ENCODE measurements at places on chromosomes 12 and 14. TPM values are rescaled to one million over a fixed set of nuclear protein-coding genes. Genes with fewer than 3 reads are reported as not detected.

- no peak overlapping the region for H3K27ac ChIP-seq
- no peak for DNase-seq
- H3K4me3 ChIP-seq, result no peak overlapping the region
- H3K36me3 ChIP-seq, result no peaks in the 10 kb centered on the region
Measured at GRCh38 chr14:86723254-86723624, 1193.3 kb downstream of the FLRT2 start.

The POTEG gene
- 0.12 TPM for total RNA-seq

The KRT80 gene
- total RNA-seq, result 30.1 TPM

GRCh38 chr12:130204541-130204953 lies 42.3 kb downstream of the FZD10 start:
- H3K4me1 ChIP-seq, result no peaks in the 10 kb centered on the region
- peaks cover 20% of the 10 kb centered on the region for H3K27me3 ChIP-seq
- no peak for DNase-seq
- H3K36me3 ChIP-seq, result no peaks in the 10 kb centered on the region

- peak overlapping the region; percentile 26 for H3K27ac ChIP-seq
- H3K36me3 ChIP-seq, result peaks cover 6% of the 10 kb centered on the region
- H3K4me1 ChIP-seq, result peaks cover 26% of the 10 kb centered on the region
- no peak for DNase-seq
- H3K27me3 ChIP-seq, result no peaks in the 10 kb centered on the region
Measured at GRCh38 chr12:121888083-121888477, 510 bp upstream of the PSMD9 start.

The TESPA1 gene
- total RNA-seq, result not detected

- DNase-seq, result peak; percentile 79
- no peaks in the 10 kb centered on the region for H3K4me1 ChIP-seq
Measured at GRCh38 chr12:69779928-69780327, 41.3 kb downstream of the RAB3IP start.

GRCh38 chr12:64931321-64931720 lies 106.9 kb downstream of the TBC1D30 start:
- DNase-seq, result no peak
- no peaks in the 10 kb centered on the region for H3K36me3 ChIP-seq
- no peaks in the 10 kb centered on the region for H3K4me1 ChIP-seq
- no peak overlapping the region for H3K27ac ChIP-seq

DNA sequence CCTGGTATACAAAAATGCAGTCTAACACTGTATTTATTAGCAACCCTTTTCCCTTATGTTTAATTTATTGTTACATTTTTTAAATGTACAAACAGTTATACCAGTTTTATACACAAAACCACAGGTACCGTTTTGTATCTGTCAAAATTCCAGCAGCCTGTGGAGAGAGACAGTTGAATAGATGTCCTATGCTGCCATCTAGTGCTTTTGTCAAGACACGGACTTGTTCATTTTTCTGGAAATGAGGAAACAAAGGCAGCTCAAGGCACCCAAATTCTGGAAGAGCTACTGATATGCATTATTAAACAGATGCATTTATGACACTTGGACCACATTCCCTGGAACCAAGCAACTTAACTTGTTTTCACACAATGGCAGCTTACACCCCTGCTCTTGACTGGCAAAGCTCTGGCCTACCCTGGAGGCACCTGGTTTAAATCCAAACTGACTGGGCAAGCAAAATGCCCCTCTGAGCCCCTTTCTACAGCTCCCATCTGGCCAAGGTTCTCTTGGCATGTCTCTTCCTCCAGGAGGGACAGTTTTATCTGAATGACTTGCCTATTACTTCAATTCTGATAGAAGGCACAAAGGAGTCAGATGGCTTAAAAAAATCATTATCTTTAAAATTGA lies 286.9 kb upstream of the PRKD1 start:
- H3K27me3 ChIP-seq, result no peaks in the 10 kb centered on the region
- no peak overlapping the region for H3K27ac ChIP-seq
- no peak overlapping the region for H3K4me3 ChIP-seq
- H3K36me3 ChIP-seq, result no peaks in the 10 kb centered on the region

DNA sequence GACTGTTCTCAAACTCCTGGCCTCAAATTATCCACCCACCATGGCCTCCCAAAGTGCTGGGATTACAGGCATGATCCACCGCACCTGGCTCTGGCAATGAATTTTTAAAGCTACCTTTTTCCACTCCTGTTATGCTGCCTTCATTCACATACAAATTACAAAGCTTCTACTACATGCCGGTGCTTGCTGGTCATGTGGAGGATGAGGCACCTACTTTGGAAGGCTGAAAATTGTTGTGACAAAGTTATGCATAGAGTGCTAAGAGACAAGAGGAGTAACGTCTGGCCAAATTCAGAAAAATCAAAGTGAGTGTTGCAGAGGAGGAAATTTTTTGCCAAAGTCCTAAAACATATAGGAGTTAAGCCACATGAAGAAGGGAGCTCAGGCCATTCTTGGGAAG lies 191.7 kb upstream of the PPFIA2 start:
- H3K4me1 ChIP-seq, result no peaks in the 10 kb centered on the region
- DNase-seq, result no peak
- no peak overlapping the region for H3K4me3 ChIP-seq
- no peaks in the 10 kb centered on the region for H3K36me3 ChIP-seq

GRCh38 chr12:6852651-6853354 lies 853 bp downstream of the USP5 start:
- peak overlapping the region; percentile 86 for H3K4me3 ChIP-seq
- peak overlapping the region; percentile 52 for H3K27ac ChIP-seq
- peaks cover 23% of the 10 kb centered on the region for H3K4me1 ChIP-seq
- H3K27me3 ChIP-seq, result no peaks in the 10 kb centered on the region
- peaks cover 28% of the 10 kb centered on the region for H3K36me3 ChIP-seq

The KCNA1 gene
- not detected for total RNA-seq

DNA sequence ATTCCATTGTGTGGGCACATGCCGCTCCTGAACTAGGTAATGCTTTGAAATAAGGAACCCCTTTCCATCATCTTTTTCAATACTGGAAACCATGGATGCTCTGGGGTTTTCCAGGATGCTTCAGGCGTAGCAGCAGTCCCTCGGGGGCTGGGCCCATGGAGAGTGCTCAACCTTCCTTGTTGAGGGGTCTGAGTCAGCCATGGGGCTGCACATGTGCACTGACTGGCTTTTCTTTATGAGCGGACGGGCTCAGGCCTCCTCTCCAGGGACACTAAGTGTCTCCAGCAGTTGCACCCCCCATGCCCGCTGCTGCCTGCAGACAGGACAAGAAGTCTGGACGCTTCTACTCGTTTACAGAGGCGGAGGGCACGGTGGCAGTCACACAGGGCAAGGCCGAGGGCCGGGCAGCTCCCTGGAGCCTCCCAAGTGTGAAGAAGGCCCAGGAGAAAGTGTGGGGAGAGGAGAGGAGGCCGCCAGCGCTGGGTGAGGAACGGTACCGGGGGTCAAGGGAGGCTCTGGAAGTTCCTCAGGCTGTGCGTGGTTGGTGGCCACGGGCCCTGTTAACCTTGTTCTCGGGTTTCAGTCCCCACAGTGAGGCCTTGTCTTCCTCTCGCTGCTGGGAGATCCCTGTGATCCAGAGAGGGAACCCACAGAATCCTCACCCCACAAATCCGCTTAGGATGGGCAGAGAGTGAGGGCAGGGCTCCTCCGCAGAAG lies 51.2 kb downstream of the TEAD4 start:
- H3K4me1 ChIP-seq, result no peaks in the 10 kb centered on the region
- H3K27me3 ChIP-seq, result no peaks in the 10 kb centered on the region
- no peak for DNase-seq
- 0 out of 2 replicates have a peak, but pooled peaks cover 3% of the 10 kb centered on the region for H3K36me3 ChIP-seq
- no peak overlapping the region for H3K4me3 ChIP-seq

The RPS6KL1 gene
- 17.9 TPM for total RNA-seq

The CYP46A1 gene
- 0.52 TPM for total RNA-seq

DNA sequence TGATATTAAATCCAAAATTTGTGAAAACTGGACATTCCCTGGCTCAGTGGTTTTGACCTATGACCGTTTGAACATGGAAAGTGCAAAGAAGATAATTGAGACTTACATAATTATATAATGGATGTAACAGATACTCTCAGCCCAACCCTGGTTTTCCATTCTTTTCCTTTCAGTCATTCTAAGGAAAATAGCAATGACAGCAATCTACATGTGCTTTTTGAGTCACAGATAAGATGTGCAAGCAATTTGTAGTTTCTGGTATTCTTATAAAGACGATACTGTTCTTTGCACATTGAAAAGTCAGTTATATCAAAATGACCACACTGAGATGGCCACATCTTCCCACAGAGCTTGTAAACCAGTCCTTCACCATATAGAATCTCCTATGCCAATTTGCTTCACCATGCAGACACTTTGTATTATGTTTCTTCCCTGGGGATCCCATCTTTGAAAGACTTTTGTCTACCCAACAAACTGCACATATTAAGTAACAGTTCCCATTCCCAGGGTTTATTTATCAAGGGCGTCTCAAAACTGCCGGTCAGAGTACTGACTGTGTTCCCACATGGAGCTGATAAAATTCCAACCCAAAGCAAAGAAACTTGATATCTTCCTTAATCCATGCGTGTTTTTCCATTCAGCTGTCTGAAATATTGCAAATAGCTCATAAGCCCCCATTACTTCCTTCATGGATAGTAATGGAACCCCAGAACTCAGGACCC lies 34.8 kb downstream of the PLXNC1 start:
- no peak for DNase-seq
- no peaks in the 10 kb centered on the region for H3K36me3 ChIP-seq
- H3K4me1 ChIP-seq, result peaks cover 17% of the 10 kb centered on the region
- H3K27me3 ChIP-seq, result peaks cover 15% of the 10 kb centered on the region
- no peak overlapping the region for H3K4me3 ChIP-seq

The HPD gene
- total RNA-seq, result not detected

Data from PC-3 (cell line).